ENCODE measurements at places on chromosomes 16 and 17.
A peak's percentile ranks its signal among the peaks of the same experiment; 100 is the strongest.

- no peak for DNase-seq
Observed at GRCh38 chr16:15536843-15537242, 102.5 kb downstream of the BMERB1 start.

GRCh38 chr17:64273006-64273405 lies 9.9 kb upstream of the TEX2 start:
- DNase-seq, result no peak

DNA sequence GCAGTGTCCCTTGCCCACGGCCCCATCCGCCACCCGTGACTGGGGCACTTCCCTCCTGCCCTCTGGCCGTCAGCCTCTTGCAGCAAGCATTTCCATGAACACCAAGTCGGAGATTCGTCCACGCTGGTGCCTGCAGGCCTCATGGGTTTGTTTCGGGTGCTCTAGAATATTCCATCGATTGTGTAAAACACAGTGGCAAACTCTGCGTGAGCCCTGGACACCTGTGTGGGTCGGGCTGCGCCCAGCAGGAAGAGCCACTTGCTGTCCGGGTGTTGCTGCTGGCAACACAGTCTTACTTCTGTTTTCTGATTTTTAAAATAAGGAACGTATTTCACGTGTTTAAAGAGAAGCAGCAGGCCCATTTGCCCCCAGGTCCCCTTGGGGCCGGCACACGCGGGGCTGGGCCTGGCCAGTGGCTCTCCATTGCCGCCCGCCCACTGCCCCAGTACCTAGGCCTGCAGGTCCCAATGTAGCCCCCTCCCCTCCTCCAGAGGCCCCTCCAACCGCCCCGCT lies 10.0 kb downstream of the CYBC1 start:
- DNase-seq, result no peak

DNA sequence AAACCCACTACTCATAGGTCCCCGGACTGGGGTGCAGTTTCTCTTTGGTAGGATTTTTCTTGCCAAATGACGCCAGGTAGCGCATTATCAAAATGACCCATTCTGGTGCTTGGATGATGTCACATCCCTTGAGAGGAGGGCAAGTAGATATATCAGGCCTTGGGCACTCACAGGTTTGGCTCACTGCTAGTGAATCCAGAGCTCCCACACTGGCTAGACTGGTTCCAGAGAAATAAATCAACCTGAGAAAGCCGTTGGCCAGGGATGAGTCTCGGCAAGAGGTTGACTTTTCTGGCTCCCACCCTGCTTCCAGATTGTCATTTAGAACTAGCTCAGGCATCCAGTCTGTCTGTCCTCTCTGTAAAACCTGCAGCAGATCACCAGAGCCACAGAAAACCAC lies 188.4 kb upstream of the MAF start:
- DNase-seq, result no peak

DNA sequence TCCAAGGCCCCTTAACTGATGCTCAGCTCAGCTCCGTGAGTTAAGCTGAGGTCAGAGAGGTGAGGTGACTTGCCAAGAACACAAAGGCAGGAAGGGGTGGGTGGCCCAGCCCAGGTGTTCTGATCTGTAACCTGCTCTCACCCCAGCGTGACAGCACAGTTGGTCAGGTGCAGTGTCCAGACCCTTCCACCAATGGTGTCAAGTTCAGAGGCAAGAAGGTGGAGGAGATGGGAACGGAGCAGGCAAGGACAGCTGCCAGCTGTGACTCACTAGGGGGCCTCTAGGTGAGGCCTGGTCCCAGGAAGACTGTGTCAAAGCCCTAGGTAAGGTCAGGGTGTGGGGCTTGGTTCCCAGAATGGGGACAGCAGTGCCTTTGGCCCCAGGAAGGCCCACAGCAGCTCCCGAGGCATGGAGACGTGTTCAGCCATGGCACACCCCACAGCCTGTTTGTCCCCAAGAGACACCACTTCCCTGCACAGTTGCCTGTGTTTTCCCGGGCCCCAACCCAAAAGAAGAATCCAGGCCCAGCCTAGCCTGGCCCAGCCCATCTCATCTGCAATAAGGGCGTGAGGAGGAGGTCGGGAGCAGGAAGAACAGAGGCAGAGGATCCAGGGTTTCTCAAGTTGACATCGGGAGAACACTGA lies 7.2 kb downstream of the WFIKKN2 start:
- DNase-seq, result no peak

DNA sequence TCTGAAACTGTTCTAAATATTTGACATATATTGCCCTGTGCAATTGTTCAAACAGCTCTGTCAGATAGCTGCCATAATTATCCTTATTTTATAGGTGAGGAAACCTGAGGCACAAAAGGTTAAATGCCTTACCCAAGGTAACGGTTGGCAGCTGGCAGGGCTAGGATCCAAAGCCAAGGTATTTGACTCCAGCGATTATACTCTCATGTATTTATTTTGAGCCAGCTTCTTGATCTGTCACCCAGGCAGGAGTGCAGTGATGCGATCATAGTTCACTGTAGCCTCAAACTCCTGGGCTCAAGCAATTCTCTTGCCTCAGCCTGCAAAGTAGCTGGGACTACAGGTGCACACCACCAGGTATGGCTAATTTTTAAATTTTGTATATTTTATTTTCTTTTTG lies 7.2 kb downstream of the ENO3 start:
- no peak for DNase-seq

GRCh38 chr17:50381920-50382319 lies 8.9 kb downstream of the EME1 start:
- no peak for DNase-seq

DNA sequence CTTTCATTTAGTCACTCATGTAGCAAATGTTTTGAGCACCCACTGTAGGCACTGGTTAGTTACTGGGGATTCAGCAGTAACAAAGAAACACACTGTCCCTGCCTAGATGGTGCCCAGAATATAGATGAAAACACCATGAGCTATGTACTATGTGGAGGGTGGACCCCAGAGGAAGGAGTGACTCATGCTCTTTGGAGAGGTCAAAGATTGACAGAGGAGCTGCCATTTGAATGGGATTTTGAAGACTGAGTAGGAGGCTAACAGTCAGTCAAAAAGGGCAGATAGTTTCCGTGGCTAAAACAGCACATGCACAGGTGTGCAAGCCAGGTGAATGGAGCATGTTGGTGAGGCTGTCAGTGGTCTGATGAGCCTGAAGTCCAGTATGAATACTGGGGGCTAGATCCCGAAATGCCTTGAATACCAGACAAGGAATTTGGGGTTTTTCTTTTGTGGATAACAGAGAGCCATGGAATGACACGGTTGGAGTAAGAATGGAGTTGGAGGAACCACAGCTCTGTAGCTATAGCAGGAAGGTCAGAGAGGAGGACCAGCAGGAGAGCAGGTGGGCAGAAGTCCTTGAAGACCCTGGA lies 6.1 kb downstream of the IL21R start:
- peak; percentile 72 for DNase-seq

DNA sequence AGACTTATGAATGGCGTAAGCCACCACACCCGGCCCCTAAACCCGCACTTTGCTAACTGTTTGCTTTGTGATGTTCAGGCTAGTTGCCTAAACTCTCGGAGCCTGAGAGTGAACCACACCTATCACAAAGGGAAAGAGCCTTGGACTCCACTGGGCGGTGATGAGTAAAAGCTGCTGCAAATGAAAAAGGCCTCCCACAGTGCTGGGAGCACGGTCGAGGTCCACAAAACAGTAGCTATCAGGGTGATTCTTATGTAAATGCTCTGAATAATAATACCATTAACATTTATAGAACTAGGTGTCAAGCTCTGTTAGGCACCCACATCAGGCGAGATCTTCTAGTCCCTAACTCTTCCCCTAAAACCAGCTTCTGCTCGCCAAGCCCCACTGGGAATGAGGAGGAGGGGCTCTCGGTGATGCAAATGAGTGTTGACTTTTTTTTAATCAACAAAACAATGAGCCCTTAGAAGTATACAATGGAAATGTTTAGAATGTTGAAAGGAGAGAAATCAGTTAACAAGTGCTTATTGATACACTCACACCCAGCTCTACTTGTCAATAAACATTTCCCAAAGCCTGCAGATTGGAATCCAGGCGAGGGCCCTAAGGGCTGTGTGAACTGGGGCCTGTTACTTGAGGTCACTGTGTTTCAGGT lies 19.8 kb downstream of the FBRS start:
- no peak for DNase-seq

DNA sequence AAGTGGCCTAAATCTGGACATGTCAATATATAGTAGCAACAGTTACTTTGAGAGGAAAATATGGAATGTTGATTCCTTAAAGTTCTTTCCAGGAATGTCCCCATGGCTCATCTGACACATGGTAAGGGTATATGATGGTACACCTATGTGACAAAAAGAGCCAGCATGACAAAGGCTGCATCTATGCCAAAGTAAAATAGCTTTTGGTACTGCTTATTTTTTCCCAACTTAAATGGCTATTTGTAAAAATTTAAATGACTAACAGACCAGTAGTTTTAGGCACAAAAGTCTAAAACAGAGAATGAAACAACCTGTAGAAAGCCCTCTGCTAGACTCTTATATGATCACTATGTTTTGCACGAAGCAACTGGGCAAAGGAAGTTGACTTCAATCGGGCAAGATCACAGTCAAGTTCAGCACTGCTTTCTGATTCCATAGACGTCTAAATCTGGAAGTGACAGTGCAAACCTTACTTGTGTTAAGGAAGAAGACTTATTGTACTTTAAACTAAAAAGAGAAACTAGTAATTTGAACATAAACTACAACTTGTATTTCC lies 135.1 kb downstream of the SKAP1 start:
- DNase-seq, result no peak

DNA sequence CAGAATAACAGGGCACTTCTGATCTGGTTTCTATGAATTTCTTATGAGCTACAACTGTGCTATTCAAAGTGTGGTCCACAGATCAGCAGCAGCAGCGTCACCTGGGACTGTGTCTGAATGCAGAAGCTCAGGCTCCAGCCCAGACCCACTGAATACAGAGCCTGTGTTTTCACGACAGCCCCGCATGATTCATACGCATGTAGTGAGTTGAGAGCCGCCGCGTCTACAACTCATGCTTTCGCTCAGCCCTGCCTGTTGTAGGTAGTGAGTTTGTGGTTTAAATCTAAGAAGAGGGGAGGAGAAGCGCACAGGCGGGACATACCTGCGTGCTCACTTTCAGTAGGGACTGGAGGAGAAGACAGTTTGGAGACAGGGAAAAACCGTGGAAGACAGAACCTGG lies 28.5 kb upstream of the ELAC2 start:
- no peak for DNase-seq

GRCh38 chr17:76927577-76927976 lies 59.4 kb downstream of the MGAT5B start:
- DNase-seq, result no peak

DNA sequence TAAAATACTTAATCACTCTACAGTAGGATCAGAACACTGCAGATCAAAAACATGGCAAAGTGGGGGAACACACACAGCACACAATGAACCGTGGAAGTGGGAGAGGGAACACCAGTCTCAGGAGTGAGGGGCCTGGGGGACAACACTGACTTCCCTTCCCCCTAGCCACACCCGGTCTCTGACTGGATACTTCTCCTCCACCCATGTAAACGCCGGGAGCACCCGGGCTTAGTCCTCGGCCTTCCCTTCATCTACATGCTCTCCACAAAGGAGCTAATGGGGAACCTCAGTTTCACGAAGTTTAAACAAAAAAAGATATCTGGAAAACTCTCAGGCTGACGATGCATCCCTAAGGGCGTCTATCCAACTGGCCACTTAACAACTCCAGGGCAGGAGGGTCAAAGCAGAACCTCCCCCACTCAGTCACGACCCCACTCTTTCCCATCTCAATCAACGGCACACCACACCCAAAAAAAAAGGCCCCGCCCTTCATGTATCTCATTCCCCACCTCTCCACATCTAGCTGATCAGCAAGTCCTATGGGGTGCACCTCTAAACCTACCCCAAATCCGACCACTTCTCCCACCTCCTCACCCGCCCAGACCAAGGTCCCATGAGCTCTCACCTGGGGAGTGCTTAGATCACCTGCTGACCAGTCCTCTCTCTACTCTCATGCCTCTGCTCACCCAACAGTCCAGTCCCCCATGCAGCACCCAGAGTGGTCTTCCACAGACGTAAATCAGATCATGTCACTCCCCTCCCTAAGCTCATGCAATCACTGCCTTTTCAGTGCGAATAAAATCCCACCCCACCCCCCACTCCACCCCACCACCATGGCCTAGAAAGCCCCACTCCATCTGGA lies 7.4 kb downstream of the ZDHHC7 start:
- DNase-seq, result no peak

GRCh38 chr16:78577630-78578029 lies 478.2 kb downstream of the WWOX start:
- no peak for DNase-seq

GRCh38 chr16:68538880-68539701 lies at the start of gene ZFP90:
ZFP90 (plus strand) TSS chr16:68539291; CDS start chr16:68539793, 502 bp downstream.
- DNase-seq, result peak; percentile 83

GRCh38 chr17:72077326-72077960 lies 43.4 kb upstream of the SOX9 start:
- DNase-seq, result no peak

- no peak for DNase-seq
Observed at GRCh38 chr16:28126684-28127620, 63.4 kb upstream of the GSG1L start.

DNA sequence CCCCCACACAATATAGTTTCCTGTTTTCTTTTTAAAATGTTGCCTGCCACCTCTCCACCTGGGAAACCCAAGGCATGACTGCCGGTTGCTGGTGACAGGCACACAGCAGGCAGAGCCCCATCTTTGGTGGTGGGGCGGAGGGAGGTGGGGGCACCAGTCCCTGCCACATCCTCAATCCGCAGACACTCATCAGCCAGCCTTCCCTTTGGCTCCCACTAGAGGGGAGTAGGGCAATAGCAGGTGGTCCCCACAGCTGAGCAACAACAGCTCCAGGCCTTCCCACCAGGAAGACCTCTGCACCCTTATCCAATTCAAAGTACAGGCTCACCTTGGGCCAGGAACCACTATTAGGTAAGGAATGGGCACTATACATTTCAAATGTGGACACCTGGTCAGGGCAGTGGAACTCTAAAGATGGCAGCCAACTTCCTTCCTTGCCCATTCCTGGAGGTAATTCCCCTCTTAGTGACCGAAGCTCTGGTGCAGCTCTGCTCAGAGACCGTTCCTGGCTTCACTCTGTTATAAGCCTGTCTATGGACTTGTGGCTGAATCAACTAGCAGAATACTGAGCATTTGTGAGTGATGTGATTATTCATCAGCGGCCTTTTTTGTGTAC lies 13.9 kb downstream of the RECQL5 start:
- peak; percentile 32 for DNase-seq

Measured in cardiac fibroblast (primary cell).